Stimulated activated CD4-positive, alpha-beta T cell treated with anti-CD3 and anti-CD28 coated beads, Interleukin-1b, Interleukin-23, amount 100 ng/mL, for 1 hour (primary cell): ENCODE measurements at places on chromosomes 1 and 21.

DNA sequence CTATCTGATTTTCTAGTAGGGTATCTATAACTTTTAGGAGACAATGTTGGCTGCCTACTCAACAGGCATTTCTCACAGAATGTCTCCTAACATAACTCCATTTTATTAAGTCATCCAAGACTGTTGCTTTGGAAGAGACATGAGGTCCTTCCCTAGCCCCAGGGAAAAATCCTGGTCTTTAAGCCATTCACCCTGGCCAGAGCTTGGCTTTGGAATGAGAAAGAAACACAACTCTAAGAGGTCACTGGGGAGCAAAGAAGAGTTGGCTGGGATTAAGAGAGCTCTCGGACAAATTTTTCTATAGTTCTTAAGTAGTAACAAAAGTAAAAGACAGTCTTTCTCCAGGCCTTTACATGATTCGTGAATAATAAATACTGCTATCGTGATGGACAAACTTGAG lies 57.9 kb downstream of the PCNX2 start:
- DNase-seq, result no peak

GRCh38 chr1:21662426-21663247 lies 6.5 kb downstream of the RAP1GAP start:
- no peak for DNase-seq

DNA sequence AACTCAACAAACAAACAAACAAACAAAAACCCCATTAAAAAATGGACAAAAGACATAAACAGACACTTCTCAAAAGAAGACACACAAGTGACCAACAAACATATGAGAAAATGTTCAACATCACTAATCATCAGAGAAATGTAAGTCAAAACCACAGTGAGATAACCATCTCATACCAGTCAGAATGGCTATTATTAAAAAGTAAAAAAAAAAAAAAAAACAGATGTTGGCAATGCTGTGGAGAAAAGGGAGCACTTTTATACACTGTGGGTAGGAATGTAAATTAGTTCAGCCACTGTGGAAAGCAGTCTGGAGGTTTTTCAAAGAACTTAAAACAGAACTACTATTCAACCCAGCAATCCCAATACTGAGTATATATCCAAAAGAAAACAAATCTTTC lies 94.7 kb downstream of the PLPP3 start:
- DNase-seq, result no peak

GRCh38 chr1:9249534-9250410 lies 15.2 kb downstream of the H6PD start:
- DNase-seq, result no peak

GRCh38 chr1:157157501-157158190 lies 19.5 kb upstream of the ETV3 start:
- DNase-seq, result no peak

GRCh38 chr21:42031816-42032215 lies 21.7 kb upstream of the ZBTB21 start:
- DNase-seq, result no peak

DNA sequence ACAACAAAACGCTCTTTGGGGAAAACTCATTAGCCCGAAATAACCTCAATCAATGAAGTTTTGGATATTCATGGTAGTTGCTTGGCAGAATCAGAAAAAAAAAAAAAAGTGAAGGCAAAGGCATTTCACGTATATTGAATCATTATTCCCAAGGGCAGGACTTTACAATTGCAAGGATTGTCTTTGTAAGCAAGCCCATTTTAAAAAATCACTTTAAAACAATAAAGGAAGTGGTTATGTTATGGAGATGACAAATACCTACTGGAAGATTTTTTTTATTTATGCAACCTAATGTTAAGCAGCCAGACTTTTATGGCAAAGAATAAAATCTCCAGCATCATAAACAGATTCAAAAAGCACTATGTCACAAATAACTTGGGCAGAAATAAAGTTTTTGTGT lies 9.3 kb downstream of the GJB4 start:
- DNase-seq, result no peak

- DNase-seq, result peak; percentile 78
Observed at GRCh38 chr1:32335790-32336590, at the start of gene MARCKSL1. TSS of gene MARCKSL1 (minus strand) at chr1:32336233. CDS start at chr1:32336033, 200 bp downstream.

DNA sequence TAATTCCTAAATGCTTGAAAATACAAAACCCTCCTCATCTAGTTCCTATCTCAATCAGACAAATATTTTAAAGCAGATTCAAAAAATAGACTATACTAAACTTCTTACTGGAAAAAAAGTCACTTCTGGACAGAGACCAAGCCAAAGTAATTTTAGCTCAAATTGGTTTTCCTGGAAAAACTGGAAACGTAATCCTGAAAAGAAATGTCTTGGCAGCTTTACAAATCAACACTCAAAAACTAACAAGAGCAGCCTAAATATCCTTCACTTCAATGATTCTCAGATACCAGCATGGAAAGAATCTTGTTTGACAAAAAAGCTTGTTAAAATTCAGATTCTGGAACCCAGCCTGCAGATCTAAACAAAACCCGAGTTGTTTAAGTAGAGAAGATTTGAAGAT lies 9.1 kb upstream of the GPR88 start:
- DNase-seq, result no peak

GRCh38 chr1:231419738-231420298 lies 2.3 kb downstream of the EGLN1 start:
- DNase-seq, result no peak

DNA sequence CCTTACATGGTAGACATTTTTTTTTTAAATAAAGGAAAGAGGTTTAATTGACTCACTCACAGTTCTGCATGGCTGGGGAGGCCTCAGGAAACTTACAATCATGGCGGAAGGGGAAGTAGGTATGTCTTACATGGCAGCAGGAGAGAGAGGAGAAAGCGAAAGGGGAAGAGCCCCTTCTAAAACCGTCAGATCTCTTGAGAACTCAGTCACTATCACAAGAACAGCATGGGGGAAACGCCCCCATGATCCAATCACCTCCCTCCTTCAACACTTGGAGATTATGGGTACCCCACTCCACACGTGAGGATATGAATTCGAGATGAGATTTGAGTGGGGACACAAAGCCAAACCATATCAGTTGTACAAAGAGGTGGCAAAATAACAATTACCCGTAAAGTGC lies 301.7 kb downstream of the GRIK1 start:
- no peak for DNase-seq

- no peak for DNase-seq
Observed at GRCh38 chr1:65791801-65792668, 660 bp upstream of the PDE4B start.

DNA sequence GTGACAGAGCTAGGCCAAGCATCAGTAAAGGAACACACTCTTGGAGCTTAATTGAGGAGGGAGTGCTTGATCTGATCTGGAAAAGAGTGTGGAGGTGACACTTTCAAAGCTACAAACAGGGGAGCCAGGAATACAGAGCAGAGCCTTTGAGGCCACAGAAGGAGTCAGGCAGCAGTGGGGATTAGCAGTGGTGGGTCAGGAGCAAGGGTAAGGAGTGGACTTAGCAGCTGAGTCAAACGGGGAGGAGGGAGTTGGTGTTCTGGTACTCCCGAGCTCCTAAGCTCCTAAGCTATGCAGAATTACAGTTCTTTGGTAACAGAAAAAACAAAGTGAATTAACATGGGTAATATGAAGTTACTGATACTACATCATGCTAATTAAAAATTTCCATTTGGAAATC lies 14.5 kb downstream of the RAB4A start:
- no peak for DNase-seq

DNA sequence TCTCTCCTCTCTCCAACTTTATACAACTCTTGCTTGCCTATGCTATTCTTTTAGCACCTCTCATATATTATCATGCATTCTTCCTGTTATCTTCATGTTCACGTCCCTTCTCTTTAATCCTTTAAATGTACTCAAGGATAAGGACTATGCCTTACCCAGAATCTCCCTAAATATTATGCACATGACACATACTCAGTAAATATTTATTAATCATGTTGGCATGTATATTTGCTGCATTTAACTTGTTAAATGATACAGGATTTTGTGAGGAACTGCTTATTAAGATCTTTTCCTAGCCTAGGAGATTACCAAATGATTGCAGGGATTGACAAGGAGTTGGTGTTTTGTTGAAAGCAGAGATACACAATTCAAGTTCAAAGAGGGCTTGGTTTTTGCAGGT lies 109.4 kb downstream of the RGS2 start:
- no peak for DNase-seq

DNA sequence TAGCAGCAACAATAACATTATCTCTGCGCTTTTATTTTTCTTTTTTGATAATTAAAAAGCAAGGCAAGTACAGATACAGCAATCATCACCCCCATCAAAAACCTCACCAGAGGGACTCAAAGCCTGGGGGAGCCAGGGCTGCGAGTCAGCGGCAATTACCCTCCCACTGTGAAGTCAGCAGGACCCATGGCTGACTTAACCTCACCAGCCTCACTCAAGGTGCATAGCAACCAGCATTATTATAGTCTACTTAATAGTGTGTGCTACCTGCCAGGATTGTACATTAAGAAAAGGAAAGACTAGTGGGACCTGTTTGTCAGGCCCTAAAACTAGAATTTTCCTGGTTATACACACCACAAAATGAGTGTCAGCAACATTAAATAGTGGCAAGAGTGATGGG lies 28.9 kb upstream of the SERBP1 start:
- no peak for DNase-seq

- DNase-seq, result no peak
Observed at GRCh38 chr1:93734999-93735398, 53.4 kb upstream of the BCAR3 start.

GRCh38 chr21:38989379-38989744 lies 183.6 kb downstream of the ETS2 start:
- DNase-seq, result no peak

- no peak for DNase-seq
Observed at GRCh38 chr1:1883092-1883873, 7.6 kb downstream of the GNB1 start.

- no peak for DNase-seq
Observed at GRCh38 chr1:236685917-236686814, at the start of gene ACTN2. TSS of gene ACTN2 (plus strand) at chr1:236686499. CDS start at chr1:236686674, 175 bp downstream.

DNA sequence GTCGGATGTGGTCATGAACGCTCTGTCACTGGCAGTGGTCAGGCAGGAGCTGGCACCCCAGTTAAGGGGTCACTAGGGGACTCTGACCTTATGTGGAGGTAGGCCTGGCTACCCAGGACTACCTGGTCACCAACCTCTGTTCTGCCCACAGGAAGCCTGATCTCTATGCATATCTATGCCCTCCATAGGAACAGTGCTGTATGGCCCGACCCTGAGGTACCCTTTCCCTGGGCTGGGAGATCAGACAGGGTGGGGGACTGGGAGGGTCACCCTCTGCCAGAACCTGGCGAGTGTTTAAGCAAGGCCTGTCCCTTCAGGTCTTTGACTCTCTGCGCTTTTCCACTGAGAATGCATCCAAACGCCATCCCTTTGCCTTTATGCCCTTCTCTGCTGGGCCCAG lies 19.0 kb downstream of the CYP4B1 start:
- no peak for DNase-seq

- no peak for DNase-seq
Observed at GRCh38 chr21:39022863-39023693, 160.2 kb downstream of the PSMG1 start.

DNA sequence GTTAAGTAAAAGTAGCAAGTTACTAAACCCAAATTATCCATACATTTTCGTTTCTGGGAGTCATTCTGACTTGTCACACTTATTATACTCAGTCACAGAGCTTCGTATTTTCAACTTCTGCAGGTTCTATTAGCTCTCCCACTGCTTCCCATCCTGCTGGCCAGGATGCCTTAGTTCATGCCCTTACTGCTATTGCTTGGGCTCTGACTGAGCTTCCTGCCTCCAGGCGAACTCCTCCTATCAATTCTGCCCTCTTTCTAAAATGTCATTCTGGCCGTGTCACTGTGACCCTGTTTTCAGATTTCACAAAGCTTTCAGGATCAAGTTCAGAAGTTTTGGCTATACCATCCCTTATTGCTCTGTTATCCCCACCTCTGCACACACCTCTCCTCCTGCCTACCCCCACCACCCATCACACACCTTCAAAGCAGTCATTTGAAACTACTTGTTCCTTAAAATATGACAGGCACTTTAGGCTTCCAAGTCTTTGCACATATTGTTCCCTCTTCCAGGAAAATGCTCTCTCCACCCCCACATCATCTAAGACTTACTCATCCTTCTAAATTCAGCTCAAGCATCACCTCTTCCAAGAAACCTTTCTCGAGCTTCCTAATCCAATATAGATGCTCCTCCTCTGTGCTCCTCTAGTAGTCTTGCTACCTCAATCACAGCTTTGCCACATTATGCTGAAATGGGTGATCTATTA lies 278.0 kb downstream of the BRINP2 start:
- DNase-seq, result no peak

- DNase-seq, result no peak
Observed at GRCh38 chr21:8993943-8994639, 1527.3 kb upstream of the TPTE start.

DNA sequence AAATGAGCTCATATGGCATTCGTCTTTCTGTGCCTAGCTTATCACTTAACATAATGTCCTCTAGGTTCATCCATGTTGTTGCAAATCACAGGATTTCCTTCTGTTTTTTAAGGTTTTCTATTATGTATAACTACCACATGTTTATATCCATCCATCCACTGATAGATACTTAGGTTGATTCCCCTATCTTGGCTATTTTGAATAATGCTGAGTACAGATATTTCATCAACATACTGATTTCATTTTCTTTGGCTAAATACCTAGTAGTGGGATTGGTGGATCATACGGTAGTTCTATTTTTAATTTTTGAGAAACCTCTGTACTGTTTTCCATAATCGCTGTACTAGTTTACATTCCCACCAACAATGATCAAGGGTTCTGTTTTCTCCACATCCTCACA lies 45.0 kb downstream of the GORAB start:
- no peak for DNase-seq

GRCh38 chr1:201036188-201036842 lies 12.8 kb upstream of the KIF21B start:
- DNase-seq, result no peak

- no peak for DNase-seq
Observed at GRCh38 chr21:26593800-26594199, 20.7 kb upstream of the CYYR1 start.

GRCh38 chr1:244087611-244088010 lies 36.5 kb downstream of the ZBTB18 start:
- no peak for DNase-seq

- DNase-seq, result no peak
Observed at GRCh38 chr1:66373157-66373591, 160.8 kb upstream of the SGIP1 start.

DNA sequence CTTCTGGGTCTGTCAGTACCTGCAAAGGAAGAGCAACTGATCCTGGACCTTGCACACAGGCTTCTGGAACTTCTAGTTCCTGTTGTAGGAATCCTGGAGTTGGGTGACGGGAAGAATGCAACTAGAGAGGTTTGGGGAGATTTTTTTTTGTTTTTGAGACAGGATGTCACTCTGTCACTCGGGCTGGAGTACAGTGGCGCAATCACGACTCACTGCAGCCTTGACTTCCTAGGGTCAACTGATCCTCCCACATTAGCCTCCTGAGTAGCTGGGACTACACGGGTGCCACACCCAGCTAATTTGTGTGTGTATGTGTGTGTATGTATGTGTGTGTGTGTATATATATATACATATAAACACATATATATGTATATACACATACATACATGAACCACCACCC lies 18.8 kb downstream of the ENTREP3 start:
- no peak for DNase-seq

- DNase-seq, result no peak
Observed at GRCh38 chr21:15279482-15279881, 214.7 kb upstream of the NRIP1 start.
